Activated CD4-positive, alpha-beta memory T cell treated with anti-CD3 and anti-CD28 coated beads for 36 hours (primary cell): ENCODE measurements at places on chromosomes 12 and 14.

- no peak for DNase-seq
Measured at GRCh38 chr14:67493092-67493717, 4.7 kb upstream of the TMEM229B start.

- no peak for DNase-seq
Measured at GRCh38 chr12:104475271-104475670, 18.5 kb downstream of the CHST11 start.

DNA sequence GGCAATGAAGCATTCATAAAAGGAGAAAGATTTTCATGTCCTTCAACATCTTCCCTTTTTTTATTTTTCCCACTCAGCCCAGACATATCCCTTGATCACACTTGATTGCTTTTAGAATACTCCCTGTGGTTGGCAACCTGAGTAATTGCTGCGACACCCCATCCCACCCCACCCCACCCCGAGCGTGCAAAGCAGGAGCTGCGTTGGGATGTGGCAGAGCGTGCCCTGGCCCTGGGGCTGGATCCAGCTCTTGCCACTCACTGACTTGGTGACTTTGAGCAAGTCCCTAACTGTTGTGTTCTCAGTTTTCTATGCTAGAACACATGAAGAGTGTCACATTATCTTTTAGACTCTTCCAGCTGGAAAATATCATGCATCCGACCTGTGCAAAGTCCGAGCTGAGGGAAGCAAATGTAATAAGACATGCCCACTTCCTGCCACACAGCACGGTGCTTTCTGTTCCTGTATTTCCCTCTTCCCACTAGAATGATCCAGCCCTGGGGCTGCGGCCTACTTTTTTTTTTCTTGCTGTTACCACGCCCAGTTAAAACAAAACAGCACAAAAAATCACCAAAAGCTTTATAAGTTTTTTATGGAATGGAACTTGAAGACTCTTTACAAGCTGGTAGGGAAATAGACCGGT, 4.0 kb downstream of the ASCL4 start:
- no peak for DNase-seq

GRCh38 chr14:94213741-94214140, 39.6 kb downstream of the PPP4R4 start:
- DNase-seq = no peak

DNA sequence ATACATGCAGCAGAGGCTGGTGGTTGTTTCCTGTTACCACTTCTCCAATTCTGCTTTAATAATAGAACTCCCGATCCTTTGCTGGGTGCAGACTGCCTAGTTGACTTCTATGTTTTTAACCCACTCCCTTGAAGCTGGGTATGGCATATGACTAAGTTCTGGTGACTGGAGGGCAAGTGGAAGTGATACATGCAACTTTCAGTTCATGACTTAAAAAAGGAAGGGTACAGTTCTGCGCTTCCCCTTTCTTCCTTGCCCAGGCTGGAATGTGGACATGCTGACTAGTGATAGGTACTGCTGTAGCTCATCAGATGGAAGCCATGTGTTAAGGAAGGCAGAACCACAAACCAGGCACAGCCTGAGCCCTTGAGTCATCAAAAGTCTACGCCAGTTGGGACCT, 2.4 kb upstream of the A2M start:
- DNase-seq = peak; percentile 20

DNA sequence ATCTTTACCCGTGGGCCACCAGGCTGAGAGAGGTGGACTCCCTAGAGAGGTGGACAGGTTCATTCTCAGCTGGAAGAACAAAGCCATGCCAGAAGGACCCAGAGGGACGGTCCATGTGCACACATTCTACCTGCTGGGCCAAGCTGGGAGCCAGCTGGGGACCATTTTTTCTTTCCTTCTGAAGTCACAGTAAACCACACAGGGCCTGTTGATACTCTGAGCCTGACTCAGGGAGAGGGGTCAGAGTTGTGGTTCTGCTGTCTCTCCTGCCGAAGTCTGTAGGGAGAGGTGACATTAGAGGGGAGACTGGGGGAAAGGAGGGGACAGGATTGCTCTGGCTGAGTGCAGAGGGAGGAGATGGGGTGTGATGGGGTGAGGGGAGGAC, 148.6 kb downstream of the TSPAN9 start:
- DNase-seq = no peak

GRCh38 chr12:20367583-20368113, 689 bp upstream of the PDE3A start:
- DNase-seq = no peak

- no peak for DNase-seq
Measured at GRCh38 chr12:56722832-56723231, 2.3 kb downstream of the NACA start.

- no peak for DNase-seq
Measured at GRCh38 chr12:72471806-72472205, 199.6 kb downstream of the TRHDE start.

GRCh38 chr12:10960211-10960610, 21.1 kb upstream of the TAS2R14 start:
- no peak for DNase-seq

- no peak for DNase-seq
Measured at GRCh38 chr14:79551523-79551922, 659.8 kb downstream of the DIO2 start.

DNA sequence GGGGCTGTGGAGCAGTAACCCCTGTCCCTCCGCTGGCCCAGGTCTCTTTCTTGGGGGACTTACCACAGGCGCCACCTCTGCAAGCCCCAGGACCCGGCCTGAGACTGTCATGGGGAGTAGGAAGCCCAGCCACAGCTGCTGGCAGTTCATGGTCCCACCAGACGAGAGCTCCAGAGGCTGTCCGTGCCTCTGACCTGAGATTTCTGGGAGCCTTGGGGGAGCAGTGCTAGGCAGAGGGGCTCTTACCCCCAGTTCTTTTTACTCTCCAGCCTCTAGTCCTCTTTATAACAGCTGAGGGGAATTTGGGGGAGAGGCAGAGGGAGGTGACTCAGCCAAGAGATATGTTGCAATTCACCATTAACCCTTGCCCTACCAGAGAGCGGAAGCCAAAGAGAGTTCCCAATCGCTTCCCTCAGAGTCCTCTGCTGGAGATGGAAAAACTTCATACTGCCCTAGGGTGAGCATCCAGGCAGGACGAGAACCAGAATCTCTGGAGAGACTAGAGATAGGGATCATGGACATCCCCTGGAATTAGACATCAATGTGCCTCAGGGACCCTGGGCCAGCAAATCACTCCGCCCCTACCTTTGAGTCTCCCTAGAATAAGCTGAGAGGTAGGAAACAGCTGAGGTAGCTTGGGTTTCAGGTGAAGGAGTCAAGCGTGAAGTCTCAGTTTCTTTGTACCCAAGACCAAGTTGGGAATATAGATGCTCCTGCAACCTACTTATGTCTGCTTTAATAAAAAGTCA, at the start of gene MMP19:
MMP19 (minus strand) TSS at position 256 of the 749 bp plus-strand sequence; CDS start at position 150, 106 bp downstream.
- DNase-seq = no peak

- DNase-seq = no peak
Measured at GRCh38 chr14:73721101-73721821, 7.1 kb upstream of the PNMA1 start.
